GM03348 (cell line): ENCODE measurements at places on chromosomes 3 and 15.

GRCh38 chr3:43953814-43954692 is 263.3 kb downstream of the ABHD5 start:
- no peak for DNase-seq

DNA sequence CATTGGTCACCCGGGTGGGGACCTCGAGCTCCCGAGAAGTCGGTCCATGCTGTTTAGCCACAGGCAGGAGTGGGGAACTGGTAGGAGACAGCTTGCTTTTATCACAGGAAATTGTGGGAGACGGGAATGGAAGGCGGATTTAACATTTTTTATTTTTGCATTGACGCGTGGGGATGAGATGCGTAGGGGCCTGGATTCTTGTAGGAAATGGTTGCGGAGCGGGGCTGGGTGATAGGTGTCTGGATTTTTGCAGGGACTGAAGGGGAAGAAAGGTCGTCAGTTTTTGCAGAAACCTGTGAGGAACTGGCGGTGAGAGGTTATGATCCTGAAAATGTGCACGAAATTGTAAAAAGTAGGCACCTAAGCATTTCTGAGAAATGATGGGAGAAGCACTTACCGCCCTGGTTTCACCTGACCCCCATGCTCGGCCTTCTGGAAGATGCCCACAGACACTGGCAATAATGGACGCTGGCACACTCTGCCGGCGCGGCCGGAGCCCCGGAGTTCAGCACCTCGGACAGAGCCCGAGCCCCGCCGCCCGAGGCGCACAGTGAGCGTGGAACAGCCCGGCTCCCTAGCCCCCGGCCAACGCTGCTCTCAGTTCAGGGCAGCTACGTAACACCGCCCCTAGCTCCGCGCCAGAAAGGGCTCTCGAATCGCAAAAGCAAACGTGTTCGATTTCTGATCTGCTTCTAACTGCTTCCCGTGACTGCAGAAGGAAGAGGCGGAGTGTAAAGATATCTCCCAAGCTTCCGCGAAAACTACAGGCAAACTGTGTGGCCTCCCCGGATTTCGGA is 928 bp downstream of the ANKRD34C start:
- peak; percentile 86 for DNase-seq

- DNase-seq, result no peak
Observed at GRCh38 chr3:129025108-129025507, 24.0 kb downstream of the EFCC1 start.

DNA sequence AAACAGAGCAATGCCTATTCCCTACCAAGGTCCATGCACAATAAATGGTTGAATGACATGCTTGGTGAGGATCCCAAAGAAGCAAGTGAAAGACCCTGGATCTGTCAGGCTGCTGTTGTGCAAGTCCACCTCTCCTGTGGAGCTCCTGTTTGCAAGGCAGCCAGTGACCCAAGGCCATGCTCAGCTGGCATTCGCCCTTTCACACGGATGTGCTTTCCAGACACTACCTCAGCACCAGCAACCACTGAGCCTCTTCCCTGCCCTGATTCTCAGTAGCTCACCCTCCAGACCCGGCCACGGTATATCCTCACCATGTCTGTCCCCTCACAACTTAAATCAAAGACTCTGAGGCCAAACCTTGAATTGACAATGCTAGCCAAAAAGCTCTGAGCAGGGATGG is 23.3 kb downstream of the WWTR1 start:
- no peak for DNase-seq

DNA sequence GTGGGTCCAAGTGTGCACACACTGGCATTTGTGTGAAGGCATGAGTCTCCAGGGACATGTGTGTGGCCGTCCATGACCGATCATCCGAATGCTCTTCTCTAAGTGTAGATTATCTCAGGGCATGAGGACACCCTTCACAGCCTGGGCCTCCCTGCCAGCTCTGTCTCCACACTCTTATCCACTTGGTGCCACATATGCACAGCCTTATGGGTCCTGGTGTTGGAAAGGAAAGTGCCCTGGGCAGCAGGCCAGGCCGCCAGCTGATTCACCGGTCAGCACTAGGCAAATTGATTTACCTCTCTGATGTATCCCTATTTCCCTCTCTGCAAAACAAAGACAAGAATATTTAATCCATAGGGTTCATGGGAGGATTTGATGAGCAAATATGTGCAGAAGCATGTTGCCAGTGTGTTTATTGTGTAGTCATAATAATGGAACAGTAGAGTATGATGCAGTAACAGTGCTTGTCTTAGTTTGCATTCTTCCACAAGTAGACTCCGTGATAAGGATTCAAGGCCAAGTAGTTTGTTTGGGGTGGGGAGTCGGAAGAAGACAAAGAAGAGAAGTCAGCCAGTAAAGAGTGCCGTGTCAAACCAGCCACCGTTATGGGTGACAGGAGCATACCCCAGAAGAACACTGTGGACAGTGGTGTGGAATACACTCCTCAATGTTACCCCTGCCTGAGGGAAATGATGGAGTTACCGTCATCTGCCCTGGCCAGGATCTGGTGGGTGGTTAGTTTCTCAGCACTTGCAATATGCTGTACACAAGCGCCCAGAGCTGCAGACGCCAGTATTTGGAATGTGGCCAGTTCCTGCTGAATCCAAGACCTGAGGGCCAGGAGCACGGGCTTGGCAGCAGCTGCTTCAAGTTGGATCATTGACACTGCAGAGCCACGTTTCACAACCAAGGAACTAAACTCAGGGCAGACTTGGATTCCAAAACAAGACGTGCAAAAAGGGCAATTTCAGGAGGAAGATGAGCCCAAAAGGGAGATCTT is 85.1 kb downstream of the MTHFS start:
- DNase-seq, result peak; percentile 61

DNA sequence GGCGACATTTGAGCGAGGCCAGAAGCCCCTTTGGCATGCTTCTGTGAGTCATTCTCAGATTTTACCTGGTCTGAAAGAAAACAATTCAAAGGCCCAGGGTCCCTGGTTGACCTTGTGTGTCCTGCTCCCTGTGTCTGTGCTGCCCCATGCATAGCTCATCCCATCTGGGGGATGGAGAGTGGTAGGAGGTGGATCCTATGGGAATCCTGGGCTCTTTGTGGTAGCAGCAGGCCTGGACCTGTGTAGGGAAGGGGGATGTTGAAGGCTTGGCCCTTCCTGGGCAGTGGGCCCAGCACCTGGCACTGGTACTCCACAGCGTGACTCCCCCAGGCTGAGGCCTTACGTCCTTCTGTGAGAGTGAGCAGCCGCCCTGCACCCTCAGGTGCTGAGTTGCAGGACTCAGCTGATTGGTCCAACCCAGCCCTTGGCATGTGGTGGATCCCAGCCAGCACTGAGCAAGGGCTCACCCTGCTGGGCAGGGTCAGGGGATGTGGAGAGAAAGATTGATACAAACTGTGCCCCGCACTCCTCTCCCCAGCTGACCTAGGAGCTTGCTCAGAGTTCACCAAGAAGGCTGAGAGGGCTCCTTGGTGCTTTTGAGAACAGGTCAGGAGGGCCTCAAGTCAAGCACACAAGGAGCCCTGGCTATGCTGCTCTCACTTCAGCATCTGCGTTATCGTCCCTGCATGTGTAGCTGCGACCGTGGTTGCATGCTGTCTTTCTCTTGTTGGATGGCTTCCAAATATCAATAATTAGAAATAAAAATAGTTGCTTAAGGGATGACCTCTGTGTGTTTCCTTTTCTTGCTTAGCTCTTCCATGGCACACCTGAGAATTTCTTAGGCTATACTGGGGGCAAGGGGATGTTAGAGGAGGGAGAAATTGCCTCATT is 21.4 kb upstream of the JMJD7 start:
- no peak for DNase-seq

GRCh38 chr3:43902415-43902814 is 211.7 kb downstream of the ABHD5 start:
- no peak for DNase-seq

DNA sequence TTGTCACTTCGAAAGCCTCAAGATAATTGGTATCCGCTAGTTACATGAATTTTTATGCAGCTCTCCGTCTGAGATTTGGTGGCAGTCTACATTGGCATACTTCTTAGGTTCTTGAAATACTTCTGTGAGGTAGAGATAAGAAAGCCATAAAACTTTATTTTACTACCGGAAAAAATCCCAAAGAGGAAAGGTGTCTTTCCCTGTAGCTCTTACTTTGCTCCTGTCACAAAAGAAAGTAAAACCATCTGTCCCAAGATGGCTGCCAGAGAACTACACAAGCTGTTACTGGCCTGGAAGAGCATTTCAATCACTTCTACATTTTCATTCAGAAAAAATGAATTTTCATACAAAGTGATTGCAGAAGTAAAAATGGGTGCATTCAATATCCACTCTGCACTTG is 214.8 kb upstream of the ST8SIA2 start:
- no peak for DNase-seq

DNA sequence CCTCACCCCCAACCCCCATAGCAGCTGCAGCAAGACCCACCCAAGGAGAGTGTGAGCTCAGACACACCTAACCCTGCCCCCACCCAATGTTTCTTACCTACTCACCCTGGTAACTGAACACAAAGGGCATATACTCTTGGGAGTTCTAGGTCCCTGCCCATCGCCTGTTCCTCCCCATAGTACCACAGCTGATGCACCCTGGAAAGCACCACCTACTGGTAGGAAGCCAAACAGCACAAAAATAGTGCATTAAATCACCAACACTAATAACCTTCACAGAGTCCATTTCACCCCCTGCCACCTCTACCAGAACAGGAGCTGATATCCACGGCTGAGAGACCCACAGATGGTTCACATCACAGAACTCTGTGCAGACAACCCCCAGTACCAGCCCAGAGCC is 245.2 kb downstream of the EFHB start:
- no peak for DNase-seq

DNA sequence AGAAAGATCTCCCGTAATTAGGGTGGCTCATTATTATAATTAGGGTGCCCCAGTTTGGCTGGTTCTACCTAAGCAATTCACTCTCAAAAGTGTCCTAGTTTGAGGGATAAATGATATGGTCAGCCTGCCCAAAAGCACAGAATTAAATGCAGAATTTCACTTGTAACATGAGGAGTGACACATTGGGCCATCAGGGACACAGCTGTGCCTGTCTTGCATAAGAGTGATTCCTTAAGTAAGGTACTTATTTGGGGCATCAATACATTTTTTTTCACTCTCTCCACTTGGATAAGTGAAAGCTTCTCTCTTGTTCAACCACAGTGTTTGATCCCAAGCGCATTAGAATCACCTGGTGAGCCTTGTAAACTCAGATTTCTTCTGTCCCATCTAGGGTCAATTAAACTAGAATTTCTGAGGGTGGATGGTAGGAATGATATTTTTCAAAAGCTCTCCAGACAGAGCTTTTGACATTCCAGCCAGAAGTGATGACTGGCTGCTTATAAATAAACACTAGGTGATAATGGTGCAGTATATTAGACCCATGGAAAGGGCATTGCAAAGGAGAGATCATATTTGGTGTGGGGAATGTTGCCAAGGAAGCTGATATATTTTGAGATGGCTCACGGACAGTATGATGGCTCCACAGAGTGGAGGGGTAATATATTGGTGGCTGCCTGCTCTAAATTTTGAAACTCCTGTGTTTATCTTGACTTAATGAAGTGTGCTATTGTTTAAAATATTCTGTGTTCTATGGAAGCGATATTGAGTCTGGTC is 458.1 kb upstream of the RASGRP1 start:
- DNase-seq, result no peak

- DNase-seq, result peak; percentile 76
Observed at GRCh38 chr3:69838217-69838616, 99.0 kb downstream of the MITF start.

- peak; percentile 14 for DNase-seq
Observed at GRCh38 chr3:131535596-131535995, 32.8 kb upstream of the MRPL3 start.

- no peak for DNase-seq
Observed at GRCh38 chr3:181534781-181535221, 176.9 kb upstream of the SOX2 start.

- DNase-seq, result peak; percentile 81
Observed at GRCh38 chr3:124351430-124352148, 359.7 kb upstream of the ROPN1 start.

DNA sequence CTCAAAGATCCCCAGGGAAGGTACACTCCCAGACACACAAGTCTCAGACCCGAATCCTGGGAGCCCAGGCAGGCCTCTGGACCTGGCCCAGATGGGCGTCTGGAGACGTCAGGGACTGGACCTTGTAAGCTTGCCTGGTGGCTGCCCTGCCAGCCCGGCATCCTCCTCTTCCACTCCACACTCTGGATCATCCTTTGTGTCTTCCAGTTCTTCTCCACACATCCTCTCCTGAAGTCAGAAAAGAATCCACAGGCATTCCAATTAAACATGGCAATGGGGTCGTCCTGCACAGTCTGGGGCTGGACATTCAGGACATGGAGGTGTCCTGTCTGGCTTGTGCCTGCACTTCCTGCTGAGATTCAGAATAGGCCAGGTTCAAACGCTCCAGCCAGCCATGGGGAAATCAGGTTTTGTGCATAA is 208.8 kb upstream of the IGF1R start:
- no peak for DNase-seq

DNA sequence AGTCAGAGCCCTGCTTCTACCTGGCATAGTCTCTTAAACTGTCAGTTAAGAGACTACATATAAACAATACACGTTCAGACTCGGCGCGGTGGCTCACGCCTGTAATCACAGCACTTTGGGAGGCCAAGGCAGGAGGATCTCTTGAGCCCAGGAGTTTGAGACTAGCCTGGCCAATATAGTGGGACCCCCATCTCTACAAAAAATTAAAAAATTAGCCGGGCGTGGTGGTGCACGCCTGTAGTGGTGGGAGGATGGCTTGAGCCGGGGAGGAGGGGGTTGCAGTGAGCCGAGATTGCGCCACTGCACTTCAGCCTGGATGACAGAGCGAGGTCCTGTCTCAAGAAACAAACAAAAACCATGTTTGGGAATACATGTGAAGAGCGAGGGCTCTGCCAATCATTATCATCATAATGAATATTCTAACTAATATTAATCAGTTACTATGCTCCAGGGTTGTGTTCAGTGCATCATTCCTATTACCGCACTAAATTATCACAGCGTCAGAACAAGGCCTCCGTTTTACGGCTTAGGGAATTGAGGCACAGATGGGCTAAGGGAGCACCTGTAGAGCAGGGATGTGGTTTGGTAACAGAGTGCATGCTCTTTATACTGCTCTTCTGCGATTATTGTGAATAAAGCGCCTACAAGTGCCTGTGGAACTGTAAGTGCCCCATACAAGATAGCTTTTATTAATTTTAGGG is 844 bp upstream of the UQCC5 start:
- no peak for DNase-seq
